ENCODE measurements at places on chromosomes 1 and 21. TPM values are rescaled to one million over a fixed set of nuclear protein-coding genes. Genes with fewer than 3 reads are reported as not detected.

The LAPTM5 gene
- total RNA-seq: 0.18 TPM

The LCE7A gene
- total RNA-seq: not detected

The SHISA4 gene
- 20.9 TPM for total RNA-seq

The FLAD1 gene
- total RNA-seq: 5.2 TPM

The RNF11 gene
- total RNA-seq: 112 TPM

The OR10J1 gene
- not detected for total RNA-seq

The RXRG gene
- not detected for total RNA-seq

The SPATA21 gene
- not detected for total RNA-seq

The TEDDM1 gene
- not detected for total RNA-seq

The MRPL37 gene
- total RNA-seq: 98.7 TPM

The OR2M5 gene
- not detected for total RNA-seq

The PTPN7 gene
- not detected for total RNA-seq

The BNIPL gene
- total RNA-seq: 0.18 TPM

The AQP10 gene
- not detected for total RNA-seq

The ACOT11 gene
- total RNA-seq: 3.9 TPM

The FCRL6 gene
- not detected for total RNA-seq

The IVL gene
- not detected for total RNA-seq

The MEX3A gene
- 0.90 TPM for total RNA-seq

The AKNAD1 gene
- 0.27 TPM for total RNA-seq

The HCRTR1 gene
- 0.18 TPM for total RNA-seq

The BLACAT1 gene
- total RNA-seq: not detected

The TMED5 gene
- total RNA-seq: 38.2 TPM

The FCGR3A gene
- not detected for total RNA-seq

The ZSCAN20 gene
- total RNA-seq: 6.2 TPM

The HMCN1 gene
- total RNA-seq: 106 TPM

The GJA5 gene
- not detected for total RNA-seq

The LMX1A gene
- not detected for total RNA-seq

The SPRR2G gene
- total RNA-seq: not detected

The ANKRD45 gene
- 0.82 TPM for total RNA-seq

The ACTL8 gene
- not detected for total RNA-seq

The S100A1 gene
- 0.54 TPM for total RNA-seq

The CYP4Z1 gene
- not detected for total RNA-seq

The LINGO4 gene
- total RNA-seq: not detected

The OR2M7 gene
- total RNA-seq: not detected

The TCHH gene
- 0.09 TPM for total RNA-seq

The SELP gene
- not detected for total RNA-seq

The ANP32E gene
- total RNA-seq: 35.1 TPM

The NUF2 gene
- 1.2 TPM for total RNA-seq

The HSD3B2 gene
- not detected for total RNA-seq

The PRKAB2 gene
- total RNA-seq: 16.3 TPM

The LCE2C gene
- not detected for total RNA-seq

The ERICH3 gene
- not detected for total RNA-seq

The CLCNKA gene
- total RNA-seq: 0.09 TPM

The TINAGL1 gene
- total RNA-seq: 99.8 TPM

The FALEC gene
- not detected for total RNA-seq

The MYBPHL gene
- not detected for total RNA-seq

The PRAMEF17 gene
- not detected for total RNA-seq
